ENCODE measurements at places on chromosomes 11 and 22.

- DNase-seq: no peak
Observed at GRCh38 chr11:126468102-126468521, 112.6 kb downstream of the ST3GAL4 start.

DNA sequence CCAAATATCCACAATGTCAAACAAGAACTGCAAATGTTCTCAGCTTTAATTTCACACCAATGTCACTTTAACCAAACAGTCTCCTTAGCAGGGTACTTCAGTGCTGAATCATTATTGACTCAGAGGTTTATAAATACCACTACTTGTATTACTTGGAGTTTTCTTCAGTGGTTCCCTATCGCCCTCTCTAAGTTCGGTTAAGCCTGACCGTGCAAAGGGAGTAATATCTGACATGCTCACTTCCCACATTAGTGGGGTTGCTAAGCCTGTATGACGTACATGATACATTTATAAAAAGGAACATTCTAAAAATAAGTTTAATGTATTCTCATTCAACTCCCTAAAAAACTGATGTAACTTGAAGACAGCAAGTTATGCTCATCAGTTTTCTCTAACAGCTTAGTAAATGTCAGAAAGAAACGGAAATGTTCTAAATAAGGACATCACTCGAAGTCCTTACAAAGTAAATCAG lies 93.1 kb upstream of the ZC3H12C start:
- no peak for DNase-seq

DNA sequence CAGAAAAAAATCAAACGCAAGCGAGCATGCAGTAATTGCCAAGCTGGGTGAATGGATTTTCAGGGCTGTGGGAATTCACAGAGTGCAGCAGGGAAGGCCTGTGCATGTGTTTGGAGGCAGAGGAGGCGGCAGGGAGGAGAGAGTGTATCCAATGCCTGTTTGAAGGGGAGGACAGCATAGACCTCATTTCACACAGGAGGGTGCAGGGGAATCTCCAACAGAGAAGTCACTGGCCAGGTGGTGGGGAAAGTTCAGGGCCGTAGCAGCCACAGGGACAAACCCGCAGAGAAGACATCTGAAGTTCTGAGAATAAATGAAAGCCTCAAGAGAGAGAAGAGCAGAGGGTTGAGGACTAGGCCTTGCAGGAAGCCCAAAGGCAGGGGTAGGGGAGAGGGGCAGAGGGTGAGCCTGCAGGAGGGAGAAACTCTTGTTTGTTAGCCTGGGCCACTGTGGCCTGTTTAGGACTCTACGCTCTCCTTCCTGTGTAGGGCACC lies 19.2 kb upstream of the KDM2A start:
- DNase-seq: no peak

DNA sequence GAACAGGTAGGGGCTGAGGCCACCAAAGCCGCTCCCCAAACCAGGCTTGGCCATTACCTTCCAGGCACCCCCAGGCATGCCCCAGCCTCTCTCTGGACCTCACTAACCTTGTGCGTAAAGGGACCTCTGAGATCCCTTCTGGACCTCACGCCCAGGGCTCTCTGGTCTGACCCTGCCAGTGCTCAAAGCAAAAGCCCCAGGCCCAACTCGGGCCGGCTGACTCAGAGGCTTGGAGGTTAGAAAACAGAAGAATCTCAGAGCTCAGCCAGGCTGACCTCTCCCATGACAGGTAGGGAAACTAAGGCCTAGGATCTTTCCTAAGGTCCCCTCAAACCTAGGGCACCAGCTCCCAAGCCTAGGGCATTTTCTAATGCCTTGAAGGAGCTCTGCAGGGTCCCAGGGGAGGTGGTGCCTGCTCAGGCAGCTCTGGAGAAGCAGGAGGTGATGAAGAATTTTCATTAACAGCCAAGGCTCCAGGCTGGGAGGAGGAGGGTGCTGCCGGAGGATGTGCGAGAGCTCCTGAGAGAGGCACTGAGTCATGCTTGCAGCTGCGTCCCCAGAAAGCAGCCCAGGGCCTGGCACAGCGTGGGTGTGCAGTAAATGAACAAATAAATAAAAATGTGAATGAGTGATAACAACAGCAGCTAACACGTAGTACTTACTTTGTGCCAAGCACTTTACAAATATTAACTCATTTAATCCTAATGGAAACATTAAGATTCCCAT lies 25.6 kb downstream of the ARRB1 start:
- no peak for DNase-seq

DNA sequence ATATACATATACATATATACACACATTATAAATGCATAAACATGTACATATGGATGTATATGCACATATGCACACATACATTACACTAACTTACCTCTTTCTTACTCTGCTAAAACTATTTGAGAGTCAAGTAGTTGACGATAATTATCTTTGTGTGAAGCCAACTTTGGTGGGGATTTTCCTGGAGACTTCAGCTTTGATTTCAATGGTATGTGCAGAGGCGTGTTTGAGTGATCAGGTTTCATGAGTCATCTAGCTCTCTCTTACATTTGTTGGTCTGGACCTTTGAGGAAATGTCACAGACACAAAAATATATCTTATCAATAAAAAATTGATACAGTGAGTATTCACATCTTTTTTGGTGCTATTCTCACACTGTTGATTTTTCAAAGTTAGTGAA lies 769.1 kb upstream of the LUZP2 start:
- no peak for DNase-seq

DNA sequence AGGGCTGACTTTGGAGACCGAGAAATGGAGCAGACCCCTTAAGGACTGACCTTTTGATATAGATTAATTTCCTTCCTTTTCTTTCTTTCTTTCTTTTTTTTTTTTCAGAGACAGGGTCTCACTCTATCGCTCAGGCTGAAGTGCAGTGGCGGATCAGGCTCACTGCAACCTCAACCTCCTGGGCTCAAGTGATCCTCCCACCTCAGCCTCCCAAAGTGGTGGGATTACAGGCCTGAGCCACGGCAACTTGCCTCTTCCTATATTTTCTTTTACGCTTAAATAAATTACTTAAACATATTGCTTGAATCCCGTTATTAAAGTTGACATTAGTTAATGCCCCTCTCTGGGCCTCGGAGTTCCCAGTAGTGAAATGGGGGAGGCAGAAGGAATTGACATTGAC lies 350 bp upstream of the KCTD14 start:
- no peak for DNase-seq

DNA sequence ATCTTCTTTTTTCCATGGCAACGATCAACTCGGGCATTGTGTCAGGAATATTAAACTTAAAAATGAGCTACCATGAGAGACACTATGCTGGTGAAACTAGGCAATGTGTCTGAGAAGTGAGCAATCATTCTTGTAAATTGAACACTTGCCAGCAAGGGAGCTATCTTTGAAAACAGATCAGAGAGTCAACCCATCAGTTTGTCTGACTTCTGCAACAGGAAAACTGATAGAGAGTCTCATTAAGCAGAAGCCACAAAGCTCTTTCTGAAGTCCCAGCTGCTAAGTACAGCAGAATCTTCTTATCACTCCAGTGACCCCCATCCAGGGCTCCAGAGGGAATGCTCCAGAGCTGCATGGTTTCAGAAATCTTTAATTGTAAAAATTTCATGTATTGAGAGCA lies 114.7 kb downstream of the MSANTD4 start:
- no peak for DNase-seq

DNA sequence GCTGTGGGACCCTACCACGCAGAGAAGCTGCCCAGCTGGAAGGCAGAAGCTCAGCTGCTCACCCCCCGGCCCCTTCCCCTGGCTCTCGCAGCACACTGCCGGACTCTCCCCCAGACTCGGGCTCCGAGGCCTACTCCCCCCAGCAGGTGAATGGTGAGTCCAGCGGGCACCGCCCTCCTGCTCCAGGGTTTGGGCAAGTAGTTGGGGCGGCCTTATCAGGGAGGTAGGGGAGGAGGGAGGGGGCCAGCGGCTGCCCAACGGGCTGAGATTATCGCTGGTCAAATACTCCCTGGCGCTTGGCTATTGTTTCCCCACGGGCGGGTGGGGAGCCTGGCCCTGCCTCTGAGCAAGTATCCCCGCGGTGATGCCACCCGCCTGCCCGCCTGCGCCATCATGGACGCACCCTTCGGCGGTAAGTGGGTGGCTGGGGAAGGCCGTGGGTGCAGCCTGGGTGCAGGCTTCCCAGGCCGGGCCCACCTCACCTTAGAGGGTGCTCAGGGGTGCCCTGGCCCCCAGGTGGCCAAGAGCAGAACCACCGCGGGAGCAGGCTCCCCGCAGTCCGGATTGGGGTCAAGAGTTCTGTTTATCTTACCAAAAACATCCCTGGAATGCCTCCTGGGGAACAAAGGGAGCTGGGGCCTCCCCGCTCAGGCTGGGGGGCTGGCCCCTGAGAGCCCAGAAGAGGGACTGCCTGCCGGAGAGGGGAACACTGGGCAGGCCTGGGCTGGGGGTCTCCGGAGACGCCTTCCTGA lies 16.9 kb downstream of the MYRF start:
- no peak for DNase-seq

GRCh38 chr11:15627560-15627959 lies 512.8 kb downstream of the INSC start:
- no peak for DNase-seq

- no peak for DNase-seq
Observed at GRCh38 chr11:995044-995751, 41.3 kb downstream of the MUC6 start.

GRCh38 chr11:1928891-1929541 lies 9.5 kb downstream of the TNNT3 start:
- peak; percentile 27 for DNase-seq

DNA sequence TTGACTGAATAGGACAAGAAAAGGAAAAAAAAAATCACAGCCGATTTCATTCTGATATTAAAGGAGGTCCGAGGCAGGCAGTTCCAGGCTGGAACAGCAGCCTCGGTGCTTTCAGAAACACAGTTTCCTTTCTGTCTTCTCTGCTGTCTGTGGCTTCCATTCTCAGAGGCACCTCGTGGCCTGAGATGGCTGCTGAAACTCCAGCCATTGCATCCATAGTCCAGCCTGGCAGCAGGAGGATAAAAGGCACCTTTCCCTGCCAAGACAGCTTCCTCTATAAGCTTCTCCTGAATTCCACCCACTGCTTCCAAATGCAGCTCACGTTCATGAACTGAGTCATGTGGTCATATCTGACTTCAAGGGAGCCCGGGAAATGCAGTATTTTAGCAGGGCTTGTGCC lies 390.5 kb downstream of the TBC1D22A start:
- DNase-seq: no peak

GRCh38 chr11:21148376-21148775 lies 479.0 kb downstream of the NELL1 start:
- DNase-seq: no peak

DNA sequence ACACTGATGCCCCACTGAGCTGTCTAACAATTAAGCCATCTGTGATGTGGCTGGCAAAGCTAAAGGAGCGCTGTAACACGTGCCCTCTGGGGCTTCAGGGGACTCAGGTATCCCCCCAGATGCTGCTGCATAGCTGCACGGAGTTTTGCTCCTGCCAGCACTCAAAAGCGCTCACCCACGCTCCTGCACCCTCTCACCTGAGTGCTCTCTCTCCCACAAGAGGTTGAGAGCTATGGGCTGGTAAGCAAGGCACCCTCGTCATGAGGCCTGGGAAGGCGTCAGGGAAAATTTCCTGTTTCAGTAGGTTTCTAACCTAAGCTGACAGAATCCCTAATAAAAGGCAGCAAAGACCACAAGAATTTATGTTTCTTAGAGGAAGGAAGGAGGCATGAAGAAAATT lies 850.3 kb downstream of the OPCML start:
- no peak for DNase-seq

DNA sequence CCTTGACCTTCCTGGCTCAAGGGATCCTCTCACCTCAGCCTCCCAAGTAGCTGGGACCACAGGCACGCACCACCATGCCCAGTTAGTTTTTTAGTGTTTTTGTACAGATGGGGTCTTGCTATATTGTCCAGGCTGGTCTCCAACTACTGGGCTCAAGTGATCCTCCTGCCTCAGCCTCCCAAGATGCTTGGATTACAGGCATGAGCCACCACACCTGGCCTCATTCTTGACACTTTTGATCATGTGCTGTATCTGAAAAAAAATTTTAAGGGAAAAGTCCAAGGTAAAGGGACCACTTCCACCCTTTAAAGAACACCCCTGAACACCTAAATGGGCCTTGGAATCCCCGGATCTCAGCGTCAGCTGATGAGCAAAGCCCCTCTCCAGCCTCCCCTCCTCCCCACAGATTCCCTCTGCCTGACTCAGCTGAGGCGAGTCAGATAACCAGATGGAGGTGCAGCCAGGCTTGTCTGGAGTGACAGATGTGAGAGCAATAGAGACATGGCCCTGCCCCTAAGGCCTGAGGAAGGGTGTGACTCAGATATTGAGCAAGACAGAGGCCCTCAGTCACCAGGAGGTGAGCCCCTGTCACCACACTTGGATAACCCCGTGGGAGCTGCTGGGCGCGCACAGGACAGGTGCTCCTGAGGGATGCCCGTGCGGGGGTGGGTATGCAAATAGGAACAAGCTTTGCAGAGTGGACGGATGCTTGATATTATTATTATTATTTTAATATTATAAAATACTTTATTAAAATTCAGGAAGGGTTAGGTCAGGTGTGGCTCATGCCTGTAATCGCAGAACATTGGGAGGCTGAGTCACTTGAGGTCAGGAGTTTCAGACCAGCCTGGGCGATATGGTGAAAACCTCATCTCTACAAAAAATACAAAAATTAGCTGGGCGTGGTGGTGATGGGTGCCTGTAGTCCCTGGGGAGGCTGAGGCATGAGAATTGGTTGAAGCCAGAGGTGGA lies 5.0 kb upstream of the CCDC88B start:
- no peak for DNase-seq

GRCh38 chr11:74639533-74639932 lies 47.2 kb downstream of the POLD3 start:
- DNase-seq: no peak

DNA sequence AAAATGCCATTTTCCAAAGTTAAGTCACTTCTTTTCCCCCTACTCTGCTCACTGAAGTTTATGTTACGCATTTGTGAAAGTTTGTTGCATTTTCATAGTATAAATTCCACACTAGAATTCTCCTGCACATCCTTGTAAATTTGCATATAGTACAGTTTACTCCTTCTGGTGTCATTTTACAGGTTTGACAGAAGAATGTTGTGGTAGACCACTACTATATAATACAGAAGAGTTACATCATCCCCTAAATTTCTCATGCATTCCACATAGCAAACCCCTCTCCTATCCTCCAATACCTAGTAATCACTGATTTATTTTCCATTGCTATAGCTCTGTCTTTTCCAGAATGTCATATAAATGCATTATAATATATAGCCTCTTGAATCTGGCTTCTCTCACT lies 64.5 kb downstream of the CCDC73 start:
- no peak for DNase-seq

- DNase-seq: no peak
Observed at GRCh38 chr11:72553706-72554105, 119.4 kb upstream of the CLPB start.

GRCh38 chr22:29503811-29504372 lies 23.9 kb downstream of the NEFH start:
- no peak for DNase-seq

DNA sequence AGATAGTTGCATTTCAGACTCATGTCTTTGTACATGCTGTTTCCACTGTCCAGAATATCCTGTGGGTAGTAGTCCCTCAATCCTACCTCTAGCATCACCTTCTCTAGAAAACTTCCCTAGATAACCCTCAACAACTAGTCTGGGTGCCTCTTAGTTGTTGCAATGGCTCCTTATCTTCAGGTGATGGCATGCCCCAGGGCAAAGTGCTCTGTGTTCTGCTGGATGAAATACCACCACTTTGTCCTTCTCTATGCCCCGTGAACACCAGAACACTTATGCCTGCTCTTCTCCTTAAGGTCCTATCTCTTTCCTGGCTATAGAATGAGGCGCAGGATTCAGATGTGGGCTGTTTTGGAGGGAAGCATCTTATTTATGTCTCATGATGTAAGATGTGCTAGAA lies 158.3 kb upstream of the CTSC start:
- DNase-seq: no peak

GRCh38 chr11:1138097-1138496 lies 19.7 kb upstream of the MUC5AC start:
- no peak for DNase-seq

Data from activated CD4-positive, CD25-positive, alpha-beta regulatory T cell treated with anti-CD3 and anti-CD28 coated beads, Interleukin-2, amount 50 U/mL, for 72 hours (primary cell).